Colonic mucosa (tissue), 4 donors: ENCODE measurements at places on chromosomes 12 and 14. TPM values are rescaled to one million over a fixed set of nuclear protein-coding genes. Genes with fewer than 3 reads are reported as not detected.
A peak's percentile ranks its signal among the peaks of the same experiment; 100 is the strongest.

DNA sequence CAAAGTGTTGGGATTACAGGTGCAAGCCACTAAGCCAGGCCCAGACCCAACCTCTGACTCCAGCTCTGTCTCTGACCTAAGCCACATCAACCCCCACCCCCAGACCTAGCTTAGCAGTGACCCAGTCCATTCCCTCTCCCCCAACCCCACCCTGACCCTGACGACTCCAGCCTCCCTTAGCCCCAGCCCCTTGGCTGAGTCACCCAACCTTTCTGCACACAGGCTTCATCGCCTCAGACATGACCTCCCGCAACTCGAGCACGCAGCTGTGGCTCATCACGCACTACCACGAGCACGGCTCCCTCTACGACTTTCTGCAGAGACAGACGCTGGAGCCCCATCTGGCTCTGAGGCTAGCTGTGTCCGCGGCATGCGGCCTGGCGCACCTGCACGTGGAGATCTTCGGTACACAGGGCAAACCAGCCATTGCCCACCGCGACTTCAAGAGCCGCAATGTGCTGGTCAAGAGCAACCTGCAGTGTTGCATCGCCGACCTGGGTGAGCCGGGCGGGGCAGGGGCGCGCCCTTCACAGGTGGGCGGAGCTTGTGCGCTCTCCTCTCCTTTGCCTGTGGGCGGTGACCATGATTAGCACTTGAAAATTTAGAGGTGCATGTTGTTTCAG lies 7.8 kb downstream of the ACVRL1 start:
- no peak for DNase-seq

GRCh38 chr12:71565535-71565934 lies 98.1 kb downstream of the ZFC3H1 start:
- DNase-seq: no peak

DNA sequence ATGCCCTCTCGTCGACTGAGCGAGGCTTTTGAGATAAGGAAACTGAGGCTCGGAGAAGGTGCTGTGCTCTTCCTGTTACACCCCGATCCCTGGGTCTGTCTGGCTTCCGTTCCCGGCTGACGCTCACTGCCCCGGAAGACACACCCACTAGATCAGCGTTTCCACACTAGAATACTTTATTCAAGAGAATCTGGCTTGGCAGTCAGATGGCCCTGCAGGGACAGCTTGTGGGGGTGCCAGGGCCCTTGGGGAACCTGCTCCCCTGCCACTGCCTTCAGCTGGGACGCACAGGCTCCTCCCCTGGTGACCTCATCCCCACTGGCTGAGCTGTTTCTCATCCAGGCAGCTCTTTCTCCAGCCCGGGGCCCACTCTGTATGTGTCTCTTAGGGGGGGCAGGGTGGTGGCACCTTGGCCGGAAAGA lies 13.7 kb downstream of the PGF start:
- DNase-seq: no peak

DNA sequence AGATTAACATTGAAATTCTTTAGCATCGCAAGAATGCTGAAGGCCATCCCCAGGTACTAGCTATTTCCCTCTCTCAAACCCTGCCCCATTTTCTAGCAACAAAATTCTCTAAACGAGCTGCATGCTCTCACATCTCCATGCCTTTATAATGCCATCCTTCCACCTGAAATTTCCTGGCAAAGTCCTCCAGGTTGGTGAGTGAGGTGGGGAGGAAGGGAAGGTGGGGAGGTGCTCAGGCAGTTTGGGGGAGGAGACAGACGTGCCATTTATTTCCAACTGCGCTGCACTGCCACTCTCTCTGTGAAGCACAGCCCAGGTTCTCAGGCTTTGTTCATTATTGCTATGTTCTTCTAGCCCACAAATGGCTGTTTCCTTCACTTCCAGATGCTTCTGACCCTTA lies 208.4 kb downstream of the PAWR start:
- DNase-seq: no peak

- DNase-seq: peak; percentile 47
Measured at GRCh38 chr12:120468821-120469449, 613 bp downstream of the SRSF9 start.

- no peak for DNase-seq
Measured at GRCh38 chr14:77031759-77032490, 3.4 kb upstream of the IRF2BPL start.

DNA sequence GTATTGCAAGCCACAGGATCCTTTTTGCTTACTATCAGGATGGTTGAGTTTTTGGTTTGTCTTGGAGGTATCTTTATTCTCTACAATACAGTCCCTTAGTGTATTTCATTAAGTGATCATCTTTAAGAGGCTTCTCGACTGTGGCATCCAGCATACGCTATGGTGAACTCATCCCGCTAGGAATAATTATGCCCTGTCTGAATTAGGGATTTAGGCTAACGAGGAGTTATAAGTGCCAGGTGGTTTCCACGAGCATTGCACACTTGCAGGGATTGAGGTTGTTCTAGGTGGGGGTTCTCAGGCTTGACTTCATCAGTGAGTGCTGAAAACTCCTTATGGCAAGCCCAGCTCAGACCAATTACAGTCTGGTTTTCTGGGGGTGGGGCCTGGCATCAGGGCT lies 37.2 kb upstream of the RBM19 start:
- no peak for DNase-seq

DNA sequence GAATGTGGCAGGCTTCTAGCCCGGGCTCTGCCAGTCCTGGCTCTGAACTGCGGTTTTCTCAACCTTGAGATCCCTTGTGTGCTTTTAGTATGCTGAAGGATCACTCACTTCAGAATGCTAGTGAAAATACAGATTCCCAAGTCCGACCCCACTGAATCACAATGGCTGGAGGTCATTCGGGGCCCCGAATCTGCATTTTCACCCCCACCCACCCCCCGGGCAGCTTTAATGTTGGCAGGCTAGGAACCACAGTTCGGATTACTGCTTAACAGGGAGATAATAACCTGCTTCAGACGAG lies 573 bp upstream of the SUSD6 start:
- no peak for DNase-seq

DNA sequence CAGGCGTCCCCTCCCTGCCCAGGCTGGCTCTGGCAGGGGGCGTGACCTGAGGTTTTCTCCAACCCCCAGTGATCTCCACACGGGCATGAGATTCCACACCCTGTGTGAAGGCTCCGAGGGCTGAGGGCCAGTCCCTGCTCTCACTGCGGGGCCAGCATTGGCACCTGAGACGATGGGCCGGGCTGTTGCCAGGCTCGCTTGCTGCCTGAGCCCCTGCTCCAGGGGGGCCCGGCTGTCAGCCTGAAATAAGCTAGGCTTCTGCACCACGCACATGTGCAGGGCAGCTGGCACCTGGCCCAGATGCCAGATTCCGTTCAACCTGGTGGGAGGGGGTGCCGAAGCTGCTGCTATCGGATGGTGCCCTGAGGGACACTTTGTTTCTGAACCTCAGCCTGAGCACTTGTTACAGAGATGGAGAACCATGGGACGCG lies 196.5 kb upstream of the PRMT8 start:
- no peak for DNase-seq

GRCh38 chr14:76282581-76282980 lies 93.4 kb upstream of the ESRRB start:
- DNase-seq: no peak

DNA sequence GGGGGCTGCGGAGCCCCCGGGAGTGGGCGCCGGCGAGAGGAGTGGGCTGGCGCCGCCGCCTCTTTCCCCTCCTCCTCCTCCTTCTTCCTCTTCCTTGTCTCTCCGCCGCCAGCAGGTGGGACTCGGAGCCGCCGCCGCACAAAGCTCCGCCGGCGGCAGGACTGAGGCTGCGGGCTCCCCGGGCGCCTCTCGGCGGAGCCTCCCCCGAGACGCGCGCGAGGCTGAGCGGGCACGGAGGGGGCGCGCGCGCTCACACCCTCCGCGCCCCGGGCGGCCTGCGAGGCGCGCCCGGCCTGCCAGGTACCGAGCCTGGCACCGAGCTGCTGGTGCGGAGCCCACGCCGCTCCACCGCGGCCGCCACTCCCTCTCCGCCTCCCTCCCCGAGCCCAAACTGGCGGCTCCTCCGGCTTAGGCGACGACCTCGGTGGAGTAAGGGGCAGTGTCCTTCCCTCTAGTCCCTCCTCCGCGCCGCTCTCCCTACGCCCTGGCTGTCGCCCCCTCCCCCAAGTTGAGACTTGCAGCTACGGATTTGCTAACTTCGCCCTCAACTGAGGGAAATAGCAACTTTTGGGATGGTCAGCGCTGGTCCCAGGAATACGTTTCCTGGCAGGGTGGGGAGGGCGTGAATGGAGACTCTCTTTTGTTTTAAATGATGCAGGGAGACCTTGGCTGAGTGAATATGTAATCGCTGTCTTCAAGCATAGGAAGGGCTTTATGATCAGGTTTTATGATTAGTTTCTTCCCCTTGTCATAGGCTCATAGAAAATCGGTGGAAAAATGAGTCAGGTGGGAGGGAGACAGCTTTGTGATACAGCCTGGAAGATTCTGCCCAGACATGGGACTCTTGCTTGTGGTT lies 199.5 kb upstream of the CAND1 start:
- DNase-seq: peak; percentile 26

- no peak for DNase-seq
Measured at GRCh38 chr12:73308079-73308478, 1035.9 kb downstream of the TRHDE start.

DNA sequence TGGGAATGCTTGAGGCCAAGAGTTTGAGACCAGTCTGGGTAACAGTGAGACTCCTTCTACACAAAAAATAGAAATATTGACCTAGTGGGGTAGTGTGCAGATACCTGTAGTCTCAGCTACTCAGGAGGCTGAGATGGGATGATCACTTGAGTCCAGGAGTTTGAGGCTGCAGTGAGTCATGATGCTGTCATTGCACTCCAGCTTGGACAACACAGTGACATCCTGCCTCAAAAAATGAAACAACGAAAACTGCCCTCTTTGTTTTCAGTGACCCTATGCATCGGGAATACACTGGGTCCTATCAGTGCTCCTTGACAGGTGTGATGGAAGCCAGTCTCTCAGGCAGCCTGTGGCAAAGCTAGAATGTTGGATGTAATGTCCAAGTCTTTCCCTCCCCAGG lies 311.5 kb upstream of the OR4E1 start:
- DNase-seq: no peak

- no peak for DNase-seq
Measured at GRCh38 chr12:5264006-5264405, 167.9 kb upstream of the NTF3 start.

- DNase-seq: no peak
Measured at GRCh38 chr12:9742661-9743060, 9.8 kb upstream of the CLECL1 start.

DNA sequence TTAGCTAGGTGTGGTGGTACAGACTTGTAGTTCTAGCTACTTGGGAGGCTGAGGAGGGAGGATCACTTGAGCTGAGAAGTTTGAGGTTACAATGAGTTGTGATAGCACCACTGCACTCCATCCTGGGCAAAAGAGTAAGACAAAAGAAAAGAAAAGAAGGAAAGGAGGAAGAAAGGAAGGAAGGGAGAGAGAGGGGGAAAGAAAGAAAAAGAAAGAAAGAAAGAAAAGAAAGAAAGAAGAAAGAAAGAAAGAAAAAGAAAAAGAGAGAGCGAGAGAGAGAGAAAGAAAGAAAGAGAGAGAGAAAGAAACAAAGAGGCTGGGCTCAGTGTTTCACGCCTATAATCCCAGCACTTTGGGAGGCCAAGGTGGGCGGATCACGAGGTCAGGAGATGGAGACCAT lies 10.3 kb upstream of the GNPTAB start:
- DNase-seq: no peak

DNA sequence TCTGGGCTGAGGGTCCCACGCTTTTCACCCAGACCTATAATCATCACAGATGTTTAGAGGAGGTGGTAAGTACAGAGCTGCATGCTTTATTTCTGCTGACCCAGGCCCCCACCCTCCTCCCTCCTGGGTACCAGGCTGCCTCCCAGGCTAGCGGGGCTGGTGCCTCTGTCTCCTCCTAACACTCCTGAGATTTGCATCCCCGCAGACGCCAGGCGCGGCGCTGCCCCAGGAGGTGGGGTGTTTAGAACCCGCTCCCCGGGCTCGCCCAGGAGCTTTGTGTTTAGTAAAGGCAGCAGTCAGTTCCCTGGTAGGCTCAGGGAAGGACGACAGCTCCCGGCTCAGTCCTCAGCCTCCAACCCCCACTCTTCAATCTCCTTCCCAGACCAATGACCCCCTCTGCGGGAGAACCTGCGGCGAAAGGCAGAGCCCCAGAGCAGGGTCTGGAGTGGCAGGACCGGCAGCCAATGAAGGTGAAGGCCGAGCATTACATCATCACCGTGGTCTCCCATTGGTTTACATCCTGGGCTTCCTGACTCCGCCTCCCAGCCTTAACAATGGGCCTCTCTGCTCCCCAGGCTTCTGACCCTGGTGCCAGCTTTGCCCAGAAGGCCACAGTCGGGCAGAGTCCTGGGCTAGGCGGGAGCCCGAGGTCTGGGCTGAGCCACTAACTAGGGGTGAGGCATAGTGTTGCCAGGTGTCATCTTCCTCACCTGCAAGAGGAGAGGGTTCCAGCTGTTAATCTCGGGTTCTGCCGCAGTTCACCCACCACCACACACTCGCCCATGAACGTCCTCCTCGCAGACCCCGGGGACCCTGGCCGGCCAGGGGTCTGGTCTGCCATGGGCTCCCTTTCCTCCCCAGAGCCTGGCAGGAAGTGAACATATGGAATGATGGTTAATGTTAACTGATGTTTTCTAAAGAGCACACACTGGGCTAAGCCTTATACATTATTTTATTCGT lies 57.5 kb downstream of the CALM1 start:
- DNase-seq: peak; percentile 91

DNA sequence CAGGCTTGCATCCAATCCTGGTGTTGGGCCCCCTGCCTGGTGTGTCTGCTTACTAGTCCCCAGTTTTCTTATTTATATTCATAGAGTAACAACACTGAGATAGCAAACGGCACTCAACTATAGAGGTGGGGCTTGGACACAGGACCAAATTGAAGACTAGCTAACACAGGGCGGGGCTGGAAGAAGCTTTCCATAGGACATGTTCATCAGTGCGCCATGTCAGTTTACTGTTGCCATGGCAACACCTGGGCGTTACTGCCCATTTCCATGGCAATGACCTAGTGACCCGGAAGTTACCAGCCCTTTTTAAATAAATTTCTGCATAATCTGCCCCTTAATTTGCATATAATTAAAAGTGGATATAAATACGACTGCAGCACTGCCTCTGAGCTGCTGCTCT lies 275.5 kb upstream of the TMEM132C start:
- DNase-seq: no peak

C1S gene
- 35.8 TPM for total RNA-seq

ZDHHC22 gene
- 0.42 TPM for total RNA-seq

TTC9 gene
- 0.82 TPM for total RNA-seq

SDS gene
- total RNA-seq: 1.0 TPM

SPX gene
- total RNA-seq: not detected

APOF gene
- total RNA-seq: 0.15 TPM

LUM gene
- 26.1 TPM for total RNA-seq

SAMD15 gene
- not detected for total RNA-seq

PTPRO gene
- 28.3 TPM for total RNA-seq

TRPV4 gene
- total RNA-seq: 0.32 TPM

MUCL1 gene
- not detected for total RNA-seq

KRT73 gene
- not detected for total RNA-seq

TAS2R10 gene
- not detected for total RNA-seq

UNC119B gene
- 28.3 TPM for total RNA-seq

FAM90A1 gene
- not detected for total RNA-seq
